ENCODE measurements at places on chromosomes 4 and X.

DNA sequence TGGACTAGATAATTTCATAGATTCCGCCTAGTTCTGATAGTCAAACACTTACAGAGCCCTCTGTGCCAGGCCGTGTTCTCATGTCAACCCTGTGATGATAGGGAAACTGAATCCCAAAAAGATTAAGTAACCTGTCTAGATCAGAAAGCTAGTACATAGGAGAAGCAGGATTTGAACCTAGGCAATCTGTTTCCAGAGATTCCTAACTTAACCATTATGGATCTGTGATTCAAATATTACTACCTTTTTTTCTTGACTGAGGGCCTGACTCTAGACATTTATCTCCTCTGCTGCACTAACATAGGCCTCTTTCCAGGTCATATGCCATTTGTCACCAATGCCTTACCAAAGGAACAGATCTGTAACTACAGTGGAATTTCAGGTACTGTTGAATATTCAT lies 1.5 kb downstream of the ALAS2 start:
- no peak for DNase-seq

- DNase-seq = no peak
Measured at GRCh38 chrX:154727871-154728270, 23.0 kb downstream of the GAB3 start.

GRCh38 chr4:151658959-151659600 lies 101.7 kb downstream of the GATB start:
- no peak for DNase-seq

DNA sequence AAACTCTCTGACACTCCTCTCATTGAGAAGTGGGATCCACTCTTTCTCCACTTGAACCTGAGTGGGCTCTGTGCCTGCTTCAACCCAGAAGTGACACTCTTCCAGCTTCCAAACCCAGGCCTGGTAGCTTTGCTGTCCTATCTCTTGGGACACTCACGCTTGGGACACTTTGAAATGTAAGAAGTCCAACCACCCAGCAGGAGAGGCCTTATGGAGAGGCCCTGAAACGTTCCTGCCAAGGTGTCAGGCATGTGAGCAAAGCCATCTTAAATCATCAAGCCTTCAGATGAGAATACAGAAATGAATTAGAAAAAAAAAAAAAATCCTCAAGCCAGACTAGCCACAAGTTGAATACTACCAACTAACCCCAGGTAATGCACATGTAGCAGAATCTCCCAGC lies 30.2 kb downstream of the RBM47 start:
- no peak for DNase-seq

- DNase-seq = no peak
Measured at GRCh38 chr4:168509786-168510185, 12.9 kb downstream of the PALLD start.

- DNase-seq = no peak
Measured at GRCh38 chr4:38688676-38689355, 24.8 kb downstream of the KLF3 start.

DNA sequence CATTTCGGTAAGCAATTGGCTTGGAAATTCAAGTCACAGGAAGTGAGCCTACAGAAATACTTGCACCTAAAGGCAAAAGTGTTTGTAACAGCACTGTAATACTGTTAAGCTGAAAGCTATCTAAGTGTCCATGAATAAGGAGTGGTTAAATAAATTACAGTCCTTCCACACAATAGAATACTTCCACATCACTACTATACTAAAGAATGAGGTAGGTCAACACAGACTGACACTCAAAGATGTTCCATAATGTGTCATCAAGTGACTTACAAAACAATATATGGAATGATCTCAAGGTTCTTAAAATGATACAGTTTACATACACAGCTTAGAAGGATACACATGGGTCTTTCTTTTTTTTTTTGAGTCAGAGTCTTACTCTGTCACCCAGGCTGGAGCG lies 27.0 kb downstream of the SLC10A6 start:
- no peak for DNase-seq

GRCh38 chr4:144710526-144710912 lies 64.6 kb downstream of the HHIP start:
- DNase-seq = no peak

DNA sequence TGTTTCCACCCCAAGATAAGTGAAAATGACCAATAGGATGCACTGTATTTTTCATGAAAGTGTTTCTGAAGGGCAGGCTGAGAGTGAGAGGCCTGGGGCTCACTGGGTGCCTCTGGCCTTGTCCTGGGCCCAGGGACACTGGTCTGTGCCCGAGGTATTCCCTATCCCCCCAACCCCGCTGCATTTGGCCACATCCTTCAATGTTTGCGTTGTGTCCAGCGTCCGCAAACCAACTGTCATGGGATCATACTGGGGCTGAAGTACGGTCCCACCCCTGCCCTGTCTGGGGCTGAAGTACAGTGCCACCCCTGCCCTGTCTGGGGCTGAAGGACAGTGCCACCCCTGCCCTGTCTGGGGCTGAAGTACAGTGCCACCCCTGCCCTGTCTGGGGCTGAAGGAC lies 22.0 kb upstream of the MSANTD1 start:
- DNase-seq = no peak

GRCh38 chr4:178322524-178323183 lies 880.4 kb upstream of the AGA start:
- DNase-seq = no peak

DNA sequence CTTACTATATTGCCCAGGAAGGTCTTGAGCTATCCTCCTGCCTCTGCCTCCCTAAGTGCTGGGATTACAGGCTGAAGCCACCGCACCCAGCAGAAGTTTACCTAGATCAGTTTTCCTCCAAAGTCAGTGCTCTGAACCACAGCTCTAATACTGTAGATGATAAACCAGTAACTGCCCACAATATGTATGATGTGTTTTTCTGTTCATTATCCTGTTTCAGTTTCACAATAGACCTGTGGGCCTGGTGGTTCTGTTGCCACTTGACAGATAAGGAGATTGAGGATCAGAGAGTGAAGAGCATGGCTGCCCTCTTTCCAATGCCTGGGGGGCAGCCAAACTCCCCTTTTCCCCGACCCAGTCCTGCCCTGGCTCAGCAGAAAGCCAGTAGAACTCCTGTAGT lies 87.0 kb downstream of the EFNB1 start:
- no peak for DNase-seq

DNA sequence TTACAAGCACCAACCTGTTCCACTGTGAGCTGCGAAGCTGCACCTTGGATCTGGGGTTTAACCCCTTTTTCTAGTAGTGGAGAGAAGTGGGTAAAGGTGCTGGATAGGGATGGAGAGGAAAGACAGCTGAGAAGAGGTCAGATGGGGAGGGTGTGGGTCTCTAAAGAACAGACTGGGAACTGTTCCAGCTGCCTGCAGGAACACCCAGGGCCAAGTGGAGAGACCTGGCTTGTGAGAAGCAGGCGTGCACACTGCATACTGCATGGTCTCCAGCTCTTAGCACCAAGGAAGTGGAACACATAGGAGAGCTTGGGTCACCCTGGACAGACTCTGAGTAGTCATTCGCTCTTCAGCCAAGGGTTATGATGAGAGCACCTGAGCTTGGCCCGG lies 16.1 kb downstream of the BCOR start:
- no peak for DNase-seq

GRCh38 chr4:1241936-1242505 lies 6.9 kb downstream of the CTBP1 start:
- DNase-seq = no peak

GRCh38 chrX:45347877-45348276 lies 147.2 kb upstream of the DIPK2B start:
- no peak for DNase-seq

DNA sequence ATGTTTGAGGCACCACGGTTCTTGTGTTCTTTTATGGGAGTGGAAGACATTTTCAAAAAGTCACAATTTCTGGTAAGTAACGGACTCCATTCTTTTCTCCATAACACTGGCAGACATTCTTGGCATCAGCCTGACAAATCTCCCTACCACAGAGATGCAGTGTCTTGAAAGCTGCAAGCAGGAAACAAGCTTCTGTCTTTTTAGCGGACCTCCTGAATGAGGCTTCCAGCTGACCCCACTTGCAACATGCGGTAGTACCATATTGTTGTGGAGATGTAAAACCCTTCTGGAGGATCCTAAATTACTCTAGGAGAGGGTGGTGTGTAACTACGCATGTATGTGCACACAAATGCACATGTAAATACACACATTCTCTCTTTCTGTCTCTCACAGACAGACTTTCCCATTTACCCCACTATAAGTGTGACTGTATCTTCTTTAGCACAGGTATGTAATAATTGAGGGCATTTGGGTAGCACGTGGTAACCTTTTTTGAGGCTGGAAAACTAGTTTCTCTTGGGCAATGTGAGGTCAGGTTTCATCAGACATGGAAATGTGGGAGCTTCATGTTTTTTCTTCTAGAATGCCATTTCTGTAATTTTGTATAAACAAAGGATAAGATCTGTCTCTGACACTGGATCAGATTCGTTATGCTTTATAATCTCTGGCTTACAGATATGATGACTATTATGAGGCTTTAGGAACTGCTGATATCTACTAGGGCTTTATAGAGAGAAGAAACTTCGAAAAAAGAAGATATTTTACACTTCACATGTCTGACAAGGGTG lies 130.1 kb downstream of the MGST2 start:
- DNase-seq = no peak

- DNase-seq = no peak
Measured at GRCh38 chrX:110167952-110168451, 149.9 kb downstream of the AMMECR1 start.

DNA sequence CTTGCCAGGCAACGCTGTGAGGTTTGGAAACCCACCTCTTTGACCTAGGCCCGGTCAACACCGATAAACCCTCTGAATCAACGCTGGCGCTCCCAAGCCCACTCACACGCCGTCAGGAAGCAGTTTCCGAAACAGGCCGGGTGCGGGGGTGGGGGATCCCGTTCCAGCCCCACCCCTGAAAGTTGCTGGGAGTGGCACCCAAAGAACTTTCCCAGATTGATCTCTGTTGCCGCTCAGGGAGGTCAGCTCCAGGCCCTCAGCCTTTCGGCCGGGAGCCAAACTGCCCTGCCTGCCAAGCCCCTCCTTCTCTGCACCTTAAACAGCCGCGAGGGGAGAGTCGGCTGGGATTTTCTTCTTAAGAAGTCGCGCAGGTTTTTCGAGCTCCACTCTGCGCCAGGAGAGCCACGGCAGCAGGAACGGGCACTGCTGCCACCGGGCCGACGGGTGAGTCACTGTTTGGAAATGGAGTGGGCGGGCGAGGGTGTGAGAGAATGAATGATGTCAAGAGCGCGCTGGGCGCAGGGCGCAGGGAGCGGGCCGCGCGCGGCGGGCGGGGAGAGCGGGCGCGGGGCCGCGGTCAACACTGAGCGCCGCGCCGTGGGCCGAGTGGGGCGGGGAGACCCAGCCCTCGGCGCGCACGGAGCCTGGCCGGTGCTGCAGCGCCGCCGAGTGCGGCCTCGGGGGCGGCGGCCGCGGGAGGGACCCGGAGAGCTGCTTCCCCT lies at the start of gene SGMS2:
Gene SGMS2, plus strand, starts transcription at position 583 of the 722 bp plus-strand sequence. CDS start 70,622 bp downstream, outside the sequence.
- DNase-seq = no peak

DNA sequence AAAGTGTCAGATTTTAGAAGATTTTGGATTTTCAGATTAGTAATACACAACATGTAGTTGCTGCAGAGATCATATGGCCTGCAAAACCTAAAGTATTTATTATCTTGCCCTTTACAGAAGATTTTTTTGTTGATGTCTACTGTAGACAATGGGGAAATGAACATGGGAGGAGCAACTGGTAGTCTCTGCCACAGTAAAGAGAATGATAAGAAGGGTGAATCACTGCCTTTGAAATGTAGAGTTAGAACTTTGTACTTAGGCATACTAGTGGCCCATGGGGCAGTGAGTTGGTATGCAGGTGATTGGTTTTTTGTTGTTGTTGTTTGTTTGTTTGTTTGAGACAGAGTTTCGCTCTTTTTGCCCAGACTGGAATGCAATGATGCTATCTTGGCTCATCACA lies 50.1 kb downstream of the GAB1 start:
- no peak for DNase-seq

GRCh38 chrX:111728096-111728495 lies 47.1 kb downstream of the ALG13 start:
- DNase-seq = no peak

DNA sequence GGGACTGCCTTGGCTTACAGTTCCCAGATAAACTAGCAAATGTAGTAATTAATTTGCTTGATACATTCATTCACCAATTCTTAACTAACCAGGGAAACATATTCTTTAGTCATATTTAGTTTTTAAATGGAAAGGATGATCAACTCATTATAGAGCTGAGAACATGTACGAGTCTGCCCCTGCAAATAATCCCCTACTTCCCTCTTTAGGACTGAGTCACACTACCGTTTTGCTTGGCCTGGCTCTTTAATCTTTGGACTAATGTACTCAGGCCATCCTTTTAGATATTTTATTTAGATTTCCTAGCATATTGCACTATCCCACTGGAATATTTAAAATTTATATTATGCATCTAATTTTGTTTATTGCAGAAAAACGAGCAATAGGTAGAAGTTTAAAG lies 105.5 kb upstream of the LCORL start:
- DNase-seq = no peak

- no peak for DNase-seq
Measured at GRCh38 chr4:70994387-70995099, 1.1 kb downstream of the DCK start.

DNA sequence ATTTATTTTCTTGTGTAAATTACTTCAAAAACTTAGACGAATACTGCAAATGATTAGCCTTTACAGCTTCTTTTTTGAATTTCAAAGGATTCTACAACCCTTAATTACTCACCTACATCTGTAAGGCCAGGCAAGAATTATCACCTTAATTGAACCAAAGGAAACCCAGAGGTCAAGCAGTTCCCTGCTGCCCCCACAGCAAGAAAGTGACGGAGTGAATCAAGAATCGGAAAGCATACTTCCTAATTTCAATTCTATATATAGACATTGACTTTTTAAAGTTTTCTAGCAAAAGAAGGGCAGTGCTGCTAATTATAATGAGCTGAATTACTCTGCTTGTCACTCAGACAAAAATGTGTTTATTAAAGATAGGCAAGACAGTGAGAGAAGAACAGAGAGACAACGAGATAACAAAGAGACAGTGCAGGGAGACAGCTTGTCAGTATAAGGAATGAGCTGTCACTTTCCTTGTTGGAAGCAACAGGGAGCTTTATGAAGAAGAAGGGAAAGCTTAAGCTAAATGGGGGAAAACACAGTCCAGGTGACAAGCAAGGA lies 47.5 kb upstream of the SPANXN4 start:
- DNase-seq = no peak

DNA sequence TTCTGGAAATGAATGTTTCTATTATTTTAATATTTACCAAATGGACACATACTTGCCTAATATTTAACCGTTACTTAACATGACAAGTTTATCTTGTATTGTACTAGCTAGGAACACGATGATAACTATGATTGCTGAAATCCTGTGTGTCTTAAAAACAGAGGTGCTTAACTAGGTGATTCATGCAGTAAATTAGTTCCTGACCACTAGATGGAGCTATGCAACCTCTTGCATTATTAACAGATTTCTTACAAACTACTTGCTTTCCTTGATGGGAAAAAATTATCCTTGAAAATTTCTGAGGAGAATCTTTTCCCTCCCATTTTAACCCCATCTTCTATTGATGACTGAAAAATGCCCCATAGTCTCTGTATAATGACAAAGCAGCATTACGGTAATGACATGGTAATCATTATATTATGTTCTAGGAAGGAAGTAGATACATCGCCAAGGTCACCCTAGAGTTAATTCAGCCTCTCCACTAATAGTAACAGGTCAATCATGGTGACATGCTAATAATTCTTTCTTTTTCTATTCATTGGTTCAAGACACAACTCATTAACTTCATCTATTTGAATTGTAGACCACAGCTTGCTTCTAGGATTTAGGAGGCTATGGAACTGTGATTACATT lies 844.2 kb downstream of the RAPGEF2 start:
- DNase-seq = peak; percentile 3

Measured in NCI-H2171 (cell line).